ENCODE measurements at places on chromosomes 12 and 14. TPM values are rescaled to one million over a fixed set of nuclear protein-coding genes. Genes with fewer than 3 reads are reported as not detected.

OR4E2 gene
- not detected for total RNA-seq

P2RX2 gene
- not detected for total RNA-seq

PLEK2 gene
- total RNA-seq, result 21.8 TPM

DTX1 gene
- total RNA-seq, result 0.42 TPM

NKX2-1 gene
- not detected for total RNA-seq

BTG1 gene
- total RNA-seq, result 64.1 TPM

LRRK2 gene
- total RNA-seq, result 1.6 TPM

BATF gene
- total RNA-seq, result not detected

GNG2 gene
- total RNA-seq, result 3.4 TPM

KCNC2 gene
- total RNA-seq, result not detected

GCH1 gene
- total RNA-seq, result 4.2 TPM

GLI1 gene
- 6.6 TPM for total RNA-seq

FSCB gene
- total RNA-seq, result not detected

GRIP1 gene
- total RNA-seq, result 1.6 TPM
